CD8-positive, alpha-beta T cell (primary cell): ENCODE measurements at places on chromosomes 7 and 10. TPM values are rescaled to one million over a fixed set of nuclear protein-coding genes. Genes with fewer than 3 reads are reported as not detected.
A peak's percentile ranks its signal among the peaks of the same experiment; 100 is the strongest.

DNA sequence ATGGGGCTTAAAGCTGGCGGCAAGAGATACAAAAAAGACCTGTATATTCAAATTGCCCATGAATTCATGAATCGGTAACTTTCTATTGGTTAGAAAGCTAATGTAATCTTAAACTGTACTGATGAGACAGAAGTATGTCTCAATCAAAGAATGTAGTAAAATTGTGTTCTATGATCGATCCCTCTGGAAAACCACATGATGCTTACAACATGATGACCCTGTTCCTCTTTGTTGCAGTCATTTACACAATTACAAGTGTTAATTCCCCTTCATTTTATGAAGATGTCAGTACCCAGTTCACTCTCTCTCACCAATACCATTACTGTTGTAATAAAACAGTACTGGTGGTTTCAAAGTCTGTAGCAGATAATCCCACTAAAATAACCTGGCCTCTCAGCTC lies 10.1 kb downstream of the KIF5B start:
- no peak for DNase-seq

Gene ZNF394
- total RNA-seq = 268 TPM

Gene UNCX
- total RNA-seq = not detected

Gene DAGLB
- total RNA-seq = 40.4 TPM

- peak; percentile 72 for DNase-seq
Measured at GRCh38 chr10:11874568-11875493, 51.7 kb downstream of the PROSER2 start.

- no peak for DNase-seq
Measured at GRCh38 chr10:12503311-12503710, 154.0 kb downstream of the CAMK1D start.

DNA sequence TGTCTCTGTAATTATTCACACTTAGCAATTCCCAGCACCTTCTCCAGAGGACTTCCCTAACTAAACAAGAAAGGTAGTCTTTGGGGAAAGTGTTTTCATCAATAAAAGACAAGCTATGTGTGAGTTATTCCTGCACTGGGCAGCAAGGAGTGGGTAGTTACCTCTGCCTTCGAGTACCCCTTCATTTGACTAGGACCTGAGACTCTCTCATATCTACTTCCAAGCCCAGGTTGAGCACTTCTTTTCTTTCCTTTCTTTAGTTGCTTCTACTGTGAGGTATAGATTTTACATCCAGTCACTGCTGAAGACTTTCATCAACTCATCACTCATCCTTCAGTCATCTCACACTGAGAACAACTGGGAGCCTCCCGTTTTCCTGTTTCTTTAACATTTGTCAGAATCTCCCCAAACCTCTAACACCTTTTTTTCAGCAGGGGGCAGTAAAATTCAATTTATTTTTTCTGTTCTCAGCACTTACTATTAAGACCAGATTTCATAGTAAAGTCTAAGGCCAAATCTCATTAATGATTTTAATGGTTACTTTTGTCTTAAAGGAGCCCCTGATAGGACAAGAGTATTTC lies 80.1 kb upstream of the PRSS1 start:
- no peak for DNase-seq

GRCh38 chr7:107269790-107270189 lies 101.0 kb downstream of the HBP1 start:
- no peak for DNase-seq

- no peak for DNase-seq
Measured at GRCh38 chr7:155223503-155223902, 74.2 kb upstream of the INSIG1 start.

DNA sequence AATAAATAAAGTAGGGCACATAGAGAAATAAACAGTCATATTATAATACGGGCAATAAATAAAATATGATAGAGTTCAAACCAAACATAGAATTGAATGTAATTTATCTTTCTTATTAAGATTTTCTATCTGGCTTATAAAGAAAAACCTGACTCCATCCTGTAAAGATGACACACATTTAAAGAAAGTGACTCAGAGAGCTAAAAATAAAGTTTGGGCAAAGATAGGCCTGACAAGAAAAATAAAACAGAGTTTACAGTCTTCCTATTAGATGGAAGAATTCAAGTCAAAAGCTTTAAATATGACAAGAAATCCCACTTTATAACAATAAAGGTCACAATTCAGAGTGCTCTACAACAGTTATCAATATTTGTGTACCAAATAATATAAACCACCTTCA lies 580.6 kb downstream of the PHTF2 start:
- DNase-seq = no peak

GRCh38 chr10:7275761-7276440 lies 134.9 kb downstream of the SFMBT2 start:
- no peak for DNase-seq

Gene RASSF4
- 0.30 TPM for total RNA-seq

DNA sequence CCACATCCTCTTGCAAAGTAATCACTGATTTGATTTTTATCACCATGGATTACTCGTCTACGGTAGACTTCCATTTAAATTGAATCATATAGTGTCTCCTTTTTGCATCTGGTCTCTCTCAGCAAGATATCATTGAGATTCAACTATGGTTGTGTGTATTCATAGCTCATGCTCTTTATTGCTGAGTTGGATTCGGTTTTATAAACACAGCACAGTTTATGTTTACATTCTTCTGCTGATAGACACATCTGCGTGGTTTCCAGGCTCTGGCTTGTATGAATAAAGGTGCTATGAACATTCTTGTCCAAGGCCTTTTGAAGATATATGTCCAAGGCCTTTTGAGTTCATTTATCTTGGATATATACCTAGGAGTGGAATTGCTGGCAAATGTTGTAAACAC lies 356.5 kb upstream of the CELF2 start:
- DNase-seq = no peak

- no peak for DNase-seq
Measured at GRCh38 chr10:63596924-63597323, 75.7 kb downstream of the REEP3 start.

Gene GPR26
- total RNA-seq = not detected

Gene PIP
- total RNA-seq = not detected
